ENCODE measurements at places on chromosomes 5 and 9. TPM values are rescaled to one million over a fixed set of nuclear protein-coding genes. Genes with fewer than 3 reads are reported as not detected.

TMEM232 gene
- 2.4 TPM for total RNA-seq

- peak; percentile 69 for DNase-seq
Measured at GRCh38 chr9:91727316-91727861, 222.6 kb downstream of the ROR2 start.

- no peak for DNase-seq
Measured at GRCh38 chr5:172769342-172769615, 1.7 kb downstream of the DUSP1 start.

DNA sequence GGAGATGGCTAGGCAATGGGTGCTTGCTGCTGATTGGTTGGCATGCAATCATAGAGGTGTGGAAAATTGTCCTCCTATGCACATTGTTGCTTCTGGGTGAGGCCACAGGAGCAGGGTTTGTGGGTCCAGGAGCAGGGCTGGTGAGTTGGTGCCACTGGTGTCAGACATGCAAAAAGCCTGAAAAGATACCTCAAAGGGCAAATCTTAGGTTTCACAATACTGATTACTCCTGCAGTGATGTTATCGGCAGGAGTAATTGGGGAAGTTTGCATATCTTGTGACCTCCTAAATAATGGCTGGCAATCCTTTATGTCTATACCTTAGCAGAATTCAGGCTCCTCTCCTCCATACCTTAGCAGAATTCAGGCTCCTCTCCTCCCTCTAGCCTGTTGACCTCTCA, 25.2 kb downstream of the SLC25A48 start:
- DNase-seq, result no peak

- no peak for DNase-seq
Measured at GRCh38 chr9:88750832-88751360, 215.9 kb downstream of the NXNL2 start.

- no peak for DNase-seq
Measured at GRCh38 chr5:132666310-132667123, 7.3 kb upstream of the IL4 start.

DNA sequence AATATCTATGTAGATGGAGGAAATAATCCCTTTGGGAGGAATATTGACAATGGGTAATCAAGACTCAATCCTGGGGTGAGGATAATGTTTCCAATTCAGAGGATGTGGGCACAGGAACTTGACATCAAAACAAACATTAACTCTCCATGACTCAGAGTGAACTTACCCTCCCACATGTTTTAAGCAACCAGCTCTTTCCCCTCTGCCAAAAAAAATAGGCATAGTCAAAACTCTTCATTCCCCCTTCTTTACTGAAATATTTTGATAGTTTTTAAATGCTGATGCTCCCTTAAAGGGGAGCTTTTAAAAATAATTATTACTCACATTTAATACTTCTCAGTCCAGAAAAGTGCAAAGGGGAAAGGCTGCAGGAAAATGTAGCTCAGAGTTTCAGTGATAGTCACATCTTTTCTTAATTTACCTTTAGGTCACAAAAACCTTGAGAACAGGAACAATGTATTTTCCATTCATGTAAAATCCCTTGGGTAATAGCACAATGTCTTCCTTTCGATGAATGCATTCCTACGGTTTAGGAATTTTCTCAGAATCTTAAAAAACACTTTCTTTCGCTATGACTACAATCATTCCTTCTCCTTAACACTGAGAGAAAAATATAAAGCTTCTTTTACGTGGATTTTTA, 298.4 kb upstream of the GRAMD2B start:
- no peak for DNase-seq

- no peak for DNase-seq
Measured at GRCh38 chr9:120951960-120952618, 25.5 kb upstream of the TRAF1 start.

- DNase-seq, result no peak
Measured at GRCh38 chr9:28999806-29000205, 1426.5 kb upstream of the C9orf72 start.

DNA sequence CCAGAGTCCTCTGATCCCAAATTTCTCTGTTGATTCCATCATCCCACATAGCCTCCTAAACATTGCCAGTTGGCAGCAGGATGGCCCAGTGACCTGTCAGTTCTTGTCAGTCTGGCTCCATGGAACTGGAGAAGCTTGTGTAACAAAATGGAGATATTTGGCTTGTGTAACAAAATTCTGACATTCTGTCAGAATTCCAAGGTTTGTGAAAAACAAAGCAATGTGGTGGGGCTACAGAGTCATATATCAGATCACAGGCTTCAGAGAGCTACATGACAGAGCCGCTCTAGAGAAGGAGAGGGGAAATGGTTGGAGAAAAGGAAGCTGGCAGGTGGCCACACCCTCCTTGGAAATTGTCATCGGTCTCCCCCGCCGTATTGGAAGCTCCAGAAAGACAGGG, 75.4 kb upstream of the MAN2A1 start:
- DNase-seq, result no peak

Data from posterior vena cava (tissue), 2 donors.